ENCODE measurements at places on chromosomes 4 and X. TPM values are rescaled to one million over a fixed set of nuclear protein-coding genes. Genes with fewer than 3 reads are reported as not detected.

DNA sequence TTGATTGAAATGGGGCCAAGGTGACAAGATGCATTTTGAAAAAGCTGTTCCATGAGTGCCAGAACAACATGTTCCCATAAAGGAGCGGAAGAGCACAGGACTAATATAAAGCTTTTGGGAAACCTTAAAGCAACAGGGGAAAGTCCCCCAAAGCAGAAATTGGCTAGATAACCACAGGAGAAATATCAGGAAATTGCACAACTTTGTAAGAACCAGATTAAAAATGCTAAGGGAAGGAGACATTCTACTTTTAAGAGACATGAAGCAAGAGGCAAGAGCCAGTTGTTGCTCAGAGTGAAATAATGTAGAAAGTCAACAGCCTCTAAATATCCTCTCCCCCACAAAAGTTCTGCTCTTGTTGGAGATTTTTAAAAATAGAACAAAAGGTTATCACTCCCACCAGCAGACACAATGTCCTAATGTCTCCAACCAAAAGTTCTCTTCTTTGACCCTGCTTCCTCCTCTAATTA is 85.2 kb upstream of the LNX1 start:
- no peak for DNase-seq

GRCh38 chr4:79250887-79251286 is 75.0 kb downstream of the NAA11 start:
- DNase-seq = no peak

DNA sequence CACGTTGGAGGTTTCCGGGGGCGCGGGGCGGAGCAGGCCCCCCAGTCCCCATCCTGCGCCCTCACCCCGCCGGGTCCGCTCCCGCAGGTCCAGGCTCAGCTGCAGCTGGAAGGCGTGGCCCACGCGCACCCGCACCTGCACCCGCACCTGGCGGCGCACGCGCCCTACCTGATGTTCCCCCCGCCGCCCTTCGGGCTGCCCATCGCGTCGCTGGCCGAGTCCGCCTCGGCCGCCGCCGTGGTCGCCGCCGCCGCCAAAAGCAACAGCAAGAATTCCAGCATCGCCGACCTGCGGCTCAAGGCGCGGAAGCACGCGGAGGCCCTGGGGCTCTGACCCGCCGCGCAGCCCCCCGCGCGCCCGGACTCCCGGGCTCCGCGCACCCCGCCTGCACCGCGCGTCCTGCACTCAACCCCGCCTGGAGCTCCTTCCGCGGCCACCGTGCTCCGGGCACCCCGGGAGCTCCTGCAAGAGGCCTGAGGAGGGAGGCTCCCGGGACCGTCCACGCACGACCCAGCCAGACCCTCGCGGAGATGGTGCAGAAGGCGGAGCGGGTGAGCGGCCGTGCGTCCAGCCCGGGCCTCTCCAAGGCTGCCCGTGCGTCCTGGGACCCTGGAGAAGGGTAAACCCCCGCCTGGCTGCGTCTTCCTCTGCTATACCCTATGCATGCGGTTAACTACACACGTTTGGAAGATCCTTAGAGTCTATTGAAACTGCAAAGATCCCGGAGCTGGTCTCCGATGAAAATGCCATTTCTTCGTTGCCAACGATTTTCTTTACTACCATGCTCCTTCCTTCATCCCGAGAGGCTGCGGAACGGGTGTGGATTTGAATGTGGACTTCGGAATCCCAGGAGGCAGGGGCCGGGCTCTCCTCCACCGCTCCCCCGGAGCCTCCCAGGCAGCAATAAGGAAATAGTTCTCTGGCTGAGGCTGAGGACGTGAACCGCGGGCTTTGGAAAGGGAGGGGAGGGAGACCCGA is 14.0 kb downstream of the SHOX start:
- no peak for DNase-seq

- DNase-seq = no peak
Observed at GRCh38 chrX:121496966-121497365, 449.6 kb downstream of the GLUD2 start.

DNA sequence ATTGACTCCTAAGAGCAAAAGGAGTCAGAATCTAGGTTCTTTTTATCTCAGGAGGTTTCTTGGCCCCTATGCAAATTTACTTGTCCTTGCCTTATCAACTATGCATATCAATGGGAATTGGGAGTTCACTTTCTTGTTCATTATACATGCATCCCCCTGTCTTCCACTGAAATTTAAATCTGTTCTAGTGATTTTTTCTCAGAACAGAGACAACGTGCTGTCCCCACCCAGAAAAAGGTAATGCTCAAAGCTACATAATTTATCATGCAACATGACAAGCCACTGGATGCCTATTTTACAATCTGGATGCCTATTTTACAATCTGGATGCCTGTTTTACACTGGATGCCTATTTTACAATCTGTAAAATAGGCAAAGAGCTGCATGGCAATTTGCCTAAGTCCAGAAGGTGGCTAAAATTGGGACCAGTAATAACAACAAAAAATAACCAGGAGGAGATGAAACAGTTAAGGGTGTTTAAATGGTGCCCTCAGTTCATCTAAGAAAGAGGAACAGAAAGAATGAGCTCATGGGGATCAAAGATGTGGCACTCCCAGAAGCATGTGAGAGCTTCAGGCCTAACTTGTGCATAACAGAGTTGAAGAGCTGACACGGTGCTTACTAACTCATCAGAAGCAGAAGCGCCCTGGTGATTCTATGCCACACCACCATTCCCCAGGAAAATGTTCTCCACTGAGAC is 537.8 kb upstream of the BOD1L1 start:
- no peak for DNase-seq

DNA sequence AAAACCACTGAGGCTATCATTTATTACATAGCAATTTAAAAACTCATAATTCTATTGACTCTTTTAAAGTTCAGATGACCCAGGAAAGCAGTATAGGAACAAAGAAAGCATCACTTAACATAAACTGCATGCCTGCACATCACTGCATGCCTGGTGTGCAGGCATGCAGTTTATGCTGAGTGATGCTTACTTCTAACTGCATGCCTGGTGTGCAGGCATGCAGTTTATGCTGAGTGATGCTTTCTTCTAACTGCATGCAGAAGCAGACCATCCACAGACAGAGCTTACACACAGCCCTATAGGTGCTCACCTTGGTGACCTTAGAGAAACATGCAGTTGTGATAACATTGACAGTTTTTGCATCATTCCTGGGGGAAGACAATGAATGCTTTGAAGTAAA is 17.0 kb downstream of the SDAD1 start:
- DNase-seq = no peak

GRCh38 chr4:159273141-159273438 is 170.2 kb downstream of the RAPGEF2 start:
- peak; percentile 62 for DNase-seq

- no peak for DNase-seq
Observed at GRCh38 chr4:21181716-21182115, 481.5 kb downstream of the PACRGL start.

- no peak for DNase-seq
Observed at GRCh38 chr4:123024710-123025109, 102.3 kb upstream of the NUDT6 start.

DNA sequence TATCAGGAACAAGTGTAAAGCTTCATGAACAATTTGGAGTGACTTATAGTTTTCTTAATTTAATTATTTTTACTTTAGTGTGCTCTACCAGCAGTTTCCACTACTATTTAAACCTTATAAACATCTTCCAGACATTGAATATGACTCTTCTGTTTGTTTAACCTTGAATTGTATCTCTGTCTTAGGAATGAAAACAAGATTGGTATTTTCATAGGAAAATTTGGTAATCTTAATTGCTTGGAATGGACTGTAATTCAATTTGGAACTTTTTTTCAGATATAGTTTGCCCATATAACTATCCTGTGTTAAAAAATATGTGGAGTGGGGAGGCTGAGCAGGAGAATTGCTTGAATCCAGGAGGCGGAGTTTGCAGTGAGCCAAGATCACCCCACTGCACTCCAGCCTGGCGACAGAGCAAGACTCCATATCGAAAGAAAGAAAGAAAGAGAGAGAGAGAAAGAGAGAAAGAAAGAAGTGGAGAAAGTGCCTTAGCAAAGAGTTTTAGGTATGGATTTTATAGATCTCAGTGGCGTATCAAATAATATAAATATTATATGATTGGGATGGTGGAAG is 242.4 kb downstream of the BMPR1B start:
- DNase-seq = no peak

- no peak for DNase-seq
Observed at GRCh38 chrX:3768881-3769280, 55.4 kb upstream of the PRKX start.

DNA sequence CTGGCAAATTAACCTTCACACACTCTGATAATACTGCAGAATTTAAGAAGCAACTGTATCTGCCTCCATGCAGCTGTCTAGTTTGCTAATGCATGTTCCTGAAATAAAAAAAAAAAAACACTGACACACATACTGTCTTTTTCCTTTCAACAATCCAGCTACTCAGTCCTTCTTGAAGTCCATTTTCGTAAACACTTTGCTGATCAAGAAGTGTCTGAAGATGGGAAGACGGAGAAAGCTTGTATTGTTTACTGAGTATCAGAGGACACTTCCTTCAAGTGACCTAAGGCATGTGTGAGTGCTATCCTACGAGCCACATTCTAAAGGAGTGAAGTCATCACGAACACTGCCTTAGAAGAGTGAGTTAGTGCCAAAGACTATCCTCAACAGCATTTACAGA is 82.6 kb downstream of the LUZP4 start:
- peak; percentile 62 for DNase-seq

DNA sequence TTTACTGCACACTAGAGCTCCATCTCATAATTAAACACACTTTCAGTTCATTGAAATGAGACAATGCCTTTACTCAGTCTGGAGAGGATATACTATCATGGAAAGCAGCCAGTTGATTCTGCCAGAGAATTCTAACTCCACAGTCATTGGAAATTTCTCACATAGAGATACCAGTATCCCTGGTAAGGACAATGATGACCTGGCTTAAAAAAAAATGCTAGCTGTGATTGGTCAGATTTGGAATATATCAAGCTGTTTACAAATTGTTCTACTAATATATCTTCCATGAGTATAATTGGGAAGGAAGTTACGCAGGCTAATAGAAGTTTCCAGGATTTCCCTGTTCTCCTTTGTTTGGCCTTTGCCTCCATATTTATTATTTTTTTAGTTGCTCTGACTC is 34.5 kb upstream of the TLL1 start:
- DNase-seq = peak; percentile 28

DNA sequence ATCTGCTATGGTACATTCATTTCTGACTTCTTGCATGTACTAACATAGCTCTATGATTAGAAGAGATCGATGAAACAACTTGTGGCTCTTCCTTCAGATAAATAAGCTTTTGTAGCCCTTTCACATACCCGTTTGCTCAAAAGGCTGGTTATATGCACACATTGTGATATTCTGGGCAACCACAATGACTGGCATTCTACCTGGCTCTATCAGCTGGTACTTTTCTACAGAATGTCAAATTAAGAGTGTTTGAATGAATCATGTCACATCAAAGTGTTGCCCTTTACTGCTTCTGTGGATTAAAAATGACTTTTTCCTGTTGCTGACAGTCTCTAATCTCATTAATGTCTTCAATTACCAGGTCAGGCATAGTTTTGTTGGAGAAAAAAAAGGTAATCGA is 11.6 kb downstream of the PGRMC1 start:
- DNase-seq = no peak

GRCh38 chr4:143358923-143359643 is 22.4 kb downstream of the GAB1 start:
- peak; percentile 54 for DNase-seq

DNA sequence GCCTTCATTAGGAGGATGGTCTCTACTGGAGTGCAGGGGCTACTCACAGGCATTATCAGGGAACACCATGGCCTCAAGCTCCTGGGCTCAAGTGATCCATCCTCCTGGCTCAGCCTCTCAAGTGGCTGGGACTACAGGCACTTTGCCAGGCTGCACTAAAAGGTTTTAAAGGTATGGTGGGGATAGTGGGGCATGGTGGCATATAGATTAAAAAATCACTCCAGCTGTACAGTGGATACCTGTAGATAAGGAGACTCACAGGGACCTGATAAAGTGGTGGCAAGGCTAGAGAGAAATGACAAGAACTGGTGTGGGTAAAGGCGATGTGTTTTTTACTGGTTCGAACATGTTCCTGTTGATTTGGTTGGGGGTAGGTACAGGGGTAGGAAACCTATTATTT is 5.9 kb downstream of the ZAR1 start:
- no peak for DNase-seq

GRCh38 chrX:55143621-55144020 is 54.8 kb downstream of the PAGE2 start:
- DNase-seq = no peak

- peak; percentile 50 for DNase-seq
Observed at GRCh38 chr4:74675673-74676279, 118.5 kb downstream of the BTC start.

- DNase-seq = peak; percentile 82
Observed at GRCh38 chr4:140049024-140049848, 104.7 kb downstream of the MAML3 start.

GRCh38 chr4:39178706-39179105 is 3.6 kb upstream of the WDR19 start:
- DNase-seq = no peak

DNA sequence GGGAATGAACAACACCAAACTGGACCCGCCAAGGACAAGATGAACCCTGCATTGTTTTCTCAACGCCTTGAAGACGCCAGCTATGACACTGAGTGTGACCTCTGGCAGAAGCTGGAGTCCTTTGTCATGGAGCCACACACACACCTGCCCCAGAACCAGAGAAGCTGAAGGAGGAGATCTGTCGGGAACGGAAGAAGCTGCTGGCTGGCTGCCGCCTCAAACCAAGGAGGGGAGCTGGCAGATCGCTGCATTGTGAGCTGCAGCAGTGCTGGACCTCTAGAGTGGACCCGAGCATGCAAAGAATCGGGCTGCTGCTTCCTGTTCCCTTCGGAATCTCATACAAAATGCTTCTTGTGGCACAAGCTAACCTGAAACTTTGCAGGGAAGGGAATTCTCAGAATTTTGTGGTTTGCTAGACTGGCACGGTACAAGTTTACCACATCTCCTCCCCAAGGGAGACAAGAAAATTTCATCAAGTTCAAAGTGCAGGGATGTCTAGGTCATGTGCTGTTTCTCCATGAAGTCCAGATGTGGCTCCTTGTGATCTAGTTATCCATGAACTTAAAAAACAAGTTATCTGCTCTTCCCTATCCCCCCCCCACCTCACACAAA is 23.4 kb upstream of the GLRB start:
- DNase-seq = no peak

DNA sequence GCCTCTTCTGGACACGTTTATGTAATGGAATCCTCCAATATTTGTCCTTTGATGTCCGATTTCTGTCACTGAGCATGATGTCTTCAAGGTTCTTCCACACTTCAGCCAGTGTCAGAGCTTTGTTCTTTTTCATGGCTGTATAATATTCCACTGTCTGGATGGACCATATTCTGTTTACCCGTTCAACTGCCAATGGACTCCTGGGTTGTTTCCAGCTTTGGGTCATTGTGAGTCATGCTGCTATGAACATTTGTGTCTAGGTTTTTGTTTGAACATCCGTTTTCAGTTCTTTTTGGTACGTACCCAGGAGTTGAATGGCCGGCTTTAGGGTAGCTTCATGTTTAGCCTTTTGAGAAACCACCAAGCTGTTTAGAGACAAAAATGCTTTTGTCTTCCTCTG is 93.2 kb downstream of the SHOX start:
- DNase-seq = no peak

GRCh38 chrX:68345025-68345424 is 88.3 kb downstream of the OPHN1 start:
- DNase-seq = no peak

Gene PAGE2B
- not detected for total RNA-seq

Gene TLR10
- total RNA-seq = 0.41 TPM

Gene USP51
- 7.2 TPM for total RNA-seq

Gene FAM236B
- not detected for total RNA-seq

Gene XAGE1A
- total RNA-seq = not detected

Gene BRCC3
- total RNA-seq = 18.2 TPM
